ENCODE measurements at places on chromosomes 5 and 9. TPM values are rescaled to one million over a fixed set of nuclear protein-coding genes. Genes with fewer than 3 reads are reported as not detected.

SH3TC2 gene
- 60.3 TPM for total RNA-seq

DNA sequence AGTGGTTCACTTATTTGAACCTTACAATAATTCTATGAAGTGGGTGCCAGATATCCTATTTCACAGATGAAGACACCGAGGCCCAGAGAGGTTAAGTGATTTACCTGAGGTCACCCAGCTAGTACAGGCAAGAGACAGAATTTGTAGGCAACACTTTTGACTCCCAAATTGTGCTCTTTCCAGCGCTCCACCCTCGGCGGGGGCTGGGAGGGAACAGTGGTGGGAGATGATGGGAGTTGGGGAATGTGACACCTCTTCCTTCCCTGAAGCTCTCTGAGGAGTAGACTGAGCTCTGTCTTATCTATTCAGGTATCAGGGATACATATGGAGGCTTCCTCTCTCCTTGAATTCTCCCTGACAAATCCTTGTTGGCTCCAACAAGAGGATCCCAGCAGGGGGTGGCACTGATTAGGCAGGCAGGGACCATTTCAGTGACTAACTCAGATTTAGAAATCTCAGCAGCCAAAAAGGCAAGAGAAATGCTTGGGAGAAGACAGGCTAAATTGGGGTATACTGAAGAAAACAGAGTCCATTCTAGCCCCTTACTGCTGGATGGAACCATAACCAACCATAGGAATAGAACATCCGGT lies 95.8 kb upstream of the PANK3 start:
- no peak for DNase-seq

GRCh38 chr9:118459913-118460312 lies 755.7 kb downstream of the TLR4 start:
- DNase-seq, result no peak

DNA sequence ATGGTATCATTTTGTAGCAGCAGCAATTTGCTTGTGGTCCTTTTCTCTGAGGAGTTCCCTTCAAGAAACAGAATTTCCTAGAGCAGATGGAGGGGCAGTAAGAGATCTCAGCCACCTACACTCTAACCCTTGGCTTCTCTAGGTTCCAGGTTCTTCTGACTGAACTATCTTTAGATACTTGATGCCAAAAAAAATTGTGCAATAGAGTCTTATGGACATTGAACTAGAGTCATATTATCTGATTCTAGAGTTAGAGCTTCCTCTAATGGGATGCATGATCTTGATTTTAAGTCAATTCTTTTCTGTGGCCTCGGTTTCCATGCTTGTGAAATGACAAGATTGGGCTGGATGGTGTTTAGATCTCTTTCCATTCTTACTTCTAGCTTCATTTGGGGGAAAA lies 142.8 kb downstream of the EGFLAM start:
- DNase-seq, result no peak

GRCh38 chr5:32520972-32521371 lies 64.4 kb upstream of the SUB1 start:
- no peak for DNase-seq

DNA sequence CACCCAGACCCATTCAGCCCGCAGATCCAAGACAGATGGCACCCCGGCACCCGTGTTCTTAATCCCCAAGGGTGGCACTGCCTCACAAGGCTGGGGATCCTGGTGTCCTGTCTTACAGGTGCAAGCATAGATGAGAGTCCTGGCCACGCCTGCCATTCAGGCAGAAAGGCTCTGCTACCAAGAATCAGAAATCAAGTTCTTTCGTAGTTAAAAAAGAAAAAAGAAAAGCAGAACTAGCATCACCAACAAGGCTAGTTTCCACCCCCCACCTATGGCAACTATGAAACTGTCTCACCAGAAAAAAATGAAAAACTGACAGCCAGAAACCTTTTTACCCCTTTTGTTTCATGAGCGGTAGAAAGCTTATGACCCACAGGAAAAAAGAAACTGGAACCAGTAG lies 170.4 kb downstream of the SYK start:
- DNase-seq, result no peak

PRLR gene
- 1.2 TPM for total RNA-seq

DNA sequence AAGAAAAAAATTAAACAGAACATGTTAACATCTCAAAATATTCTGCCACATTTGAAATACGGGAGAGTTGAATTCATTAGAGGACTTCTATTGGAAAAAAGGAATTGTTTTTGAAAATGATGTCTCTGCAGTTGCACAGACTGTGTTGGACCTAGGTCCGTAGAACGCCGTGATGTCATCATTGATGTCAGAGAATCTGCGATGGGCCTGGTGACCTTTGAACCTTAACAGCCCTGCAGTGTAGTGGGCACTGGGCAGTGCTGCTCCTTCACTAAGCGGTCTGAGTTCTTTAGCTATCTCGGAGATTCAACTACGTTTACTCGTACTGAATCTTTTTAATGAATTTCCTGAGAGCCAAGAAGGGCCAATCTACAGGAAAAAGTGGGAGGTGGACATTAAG lies at the start of gene FAM170A:
Gene FAM170A, plus strand, starts transcription at position 220 of the 400 bp plus-strand sequence. CDS start 211 bp downstream, outside the sequence.
- DNase-seq, result no peak

GRCh38 chr9:87959916-87960581 lies 14.3 kb downstream of the CDK20 start:
- DNase-seq, result no peak

DNA sequence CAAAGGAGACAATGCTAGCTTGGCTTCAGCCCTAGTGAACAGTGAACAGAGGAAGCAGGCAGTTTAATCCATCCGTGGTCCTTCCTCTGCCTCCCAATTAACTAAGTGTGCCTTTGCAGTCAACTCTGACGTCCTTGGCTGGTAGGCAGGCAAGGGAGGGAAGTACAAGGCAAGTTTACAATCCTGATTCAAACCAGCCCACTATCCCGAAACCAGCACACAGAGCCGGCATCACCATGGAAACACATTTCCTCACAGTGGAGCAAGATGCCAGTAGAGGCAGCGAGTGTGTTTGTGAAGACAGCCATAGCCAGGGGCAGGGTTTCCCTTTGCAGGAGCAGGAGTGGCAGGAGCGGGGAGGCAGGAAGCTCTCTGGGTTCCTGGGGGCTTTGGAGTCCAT lies 73.9 kb downstream of the GOLPH3 start:
- DNase-seq, result no peak

Measured in Calu3 (cell line).